Activated naive CD8-positive, alpha-beta T cell treated with anti-CD3 and anti-CD28 coated beads, Interleukin-2, amount 50 U/mL, for 16 hours (primary cell): ENCODE measurements at places on chromosomes 5 and 9.

DNA sequence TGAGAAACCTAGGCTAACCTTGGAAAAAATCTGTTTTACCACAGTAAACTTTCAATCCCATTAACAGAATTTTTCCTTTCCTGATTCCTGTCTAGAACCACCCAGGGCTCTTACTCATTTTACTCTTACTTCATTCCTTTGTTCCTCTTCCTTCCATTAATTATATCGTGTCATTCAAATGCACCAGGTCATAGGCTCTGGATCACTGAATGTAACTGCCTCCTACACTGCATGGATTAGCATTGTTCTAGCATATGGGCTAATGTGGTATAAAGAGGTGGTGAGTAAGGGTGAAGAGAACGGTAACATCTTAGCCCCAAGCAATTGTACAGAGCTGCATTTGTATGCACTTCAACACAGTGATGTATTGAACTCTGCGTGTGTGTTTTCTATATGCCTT lies 49.5 kb upstream of the SPINK5 start:
- no peak for DNase-seq

DNA sequence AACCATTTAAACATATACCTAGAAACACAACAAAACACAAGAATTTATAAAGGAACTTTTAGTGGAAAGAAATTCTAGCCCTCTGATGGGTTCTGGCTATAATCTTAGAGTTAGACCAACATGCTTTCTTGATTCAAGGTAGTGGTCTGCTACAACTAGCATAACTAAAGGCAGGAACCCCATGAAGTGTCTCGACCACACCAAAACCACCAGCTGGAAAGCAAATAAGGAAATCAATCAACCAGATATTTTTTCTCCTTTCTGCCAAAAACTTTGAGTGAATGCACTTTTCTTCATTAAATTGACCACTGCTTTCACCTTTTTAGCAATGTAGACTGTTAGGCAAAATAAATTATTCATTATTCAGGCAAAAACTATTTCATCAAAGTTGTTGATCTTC lies 346.4 kb downstream of the EBF1 start:
- no peak for DNase-seq

DNA sequence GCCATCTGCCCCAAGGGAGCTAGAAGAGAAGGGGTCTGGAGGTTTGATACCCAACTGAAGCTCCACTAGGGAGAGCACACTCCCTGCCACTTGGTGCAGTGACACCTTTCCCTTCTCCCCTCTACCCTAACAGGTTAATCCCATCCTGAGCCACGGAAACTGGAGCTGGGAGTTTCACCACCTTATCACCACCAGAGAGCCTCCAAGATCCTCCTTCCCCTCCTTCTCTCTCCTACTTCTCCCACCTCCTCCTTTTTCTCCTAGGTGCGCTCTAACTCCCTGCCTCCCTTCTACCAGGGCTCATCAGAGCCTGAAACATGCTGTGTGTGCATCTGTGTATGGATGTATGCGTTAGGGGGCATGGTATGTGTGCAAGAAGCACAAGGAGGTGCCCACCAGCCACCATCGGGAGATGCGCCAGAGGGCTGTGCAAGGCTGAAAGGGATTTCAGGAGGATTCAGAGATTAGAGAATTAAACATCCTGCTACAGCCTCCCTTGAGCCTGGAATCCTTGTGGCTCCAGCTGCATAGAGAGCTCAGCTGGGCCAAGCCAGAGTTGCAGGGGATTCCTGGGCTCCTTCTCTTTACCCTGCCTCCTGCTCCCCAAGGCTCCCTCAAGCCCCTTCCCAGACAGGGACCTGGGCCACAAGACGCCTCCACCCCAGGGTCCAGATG lies 89.8 kb downstream of the PCDH1 start:
- DNase-seq = no peak

- DNase-seq = no peak
Measured at GRCh38 chr9:109557481-109557880, 59.4 kb upstream of the PTPN3 start.

DNA sequence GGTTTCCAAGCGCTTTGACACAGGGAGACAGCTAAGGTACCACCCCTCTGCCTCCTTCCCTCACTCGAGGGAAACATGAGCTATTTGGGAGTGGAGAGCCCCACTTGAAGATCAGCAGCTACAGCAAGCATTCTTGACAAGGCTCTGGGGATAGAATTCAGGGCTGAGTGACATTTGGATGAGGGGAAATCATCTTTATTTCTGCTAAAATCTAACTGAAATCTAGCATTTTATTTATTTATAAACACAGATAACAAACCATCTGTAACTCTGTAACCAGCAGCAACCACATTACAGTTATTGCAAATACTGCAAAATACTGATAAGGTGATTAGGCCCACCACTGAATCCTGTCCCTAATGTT lies 22.4 kb downstream of the RNF130 start:
- DNase-seq = no peak

- DNase-seq = no peak
Measured at GRCh38 chr5:15220642-15221173, 279.3 kb upstream of the FBXL7 start.

- no peak for DNase-seq
Measured at GRCh38 chr9:134493461-134494272, 147.9 kb upstream of the COL5A1 start.

DNA sequence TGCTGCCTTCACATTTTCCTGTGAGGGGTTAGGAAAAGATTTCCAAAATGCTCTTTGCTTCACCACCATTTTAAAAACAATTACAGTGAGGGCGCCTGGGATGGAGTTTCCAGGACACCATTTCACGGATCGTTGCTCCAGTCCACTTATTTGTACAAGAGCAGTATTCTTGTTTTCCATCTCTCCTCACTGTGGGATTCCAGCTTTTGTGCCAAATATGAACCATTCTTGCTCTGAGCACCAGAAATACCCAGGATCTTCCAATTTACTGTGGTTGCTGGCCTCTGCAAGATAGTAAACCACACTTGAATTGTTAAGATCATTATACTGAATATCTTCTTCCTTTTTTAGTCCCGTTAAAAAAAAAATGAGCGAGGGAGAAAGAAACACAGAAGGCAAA lies 899.5 kb downstream of the TLE1 start:
- DNase-seq = no peak

GRCh38 chr5:57316798-57317327 lies 143.0 kb downstream of the GPBP1 start:
- no peak for DNase-seq

DNA sequence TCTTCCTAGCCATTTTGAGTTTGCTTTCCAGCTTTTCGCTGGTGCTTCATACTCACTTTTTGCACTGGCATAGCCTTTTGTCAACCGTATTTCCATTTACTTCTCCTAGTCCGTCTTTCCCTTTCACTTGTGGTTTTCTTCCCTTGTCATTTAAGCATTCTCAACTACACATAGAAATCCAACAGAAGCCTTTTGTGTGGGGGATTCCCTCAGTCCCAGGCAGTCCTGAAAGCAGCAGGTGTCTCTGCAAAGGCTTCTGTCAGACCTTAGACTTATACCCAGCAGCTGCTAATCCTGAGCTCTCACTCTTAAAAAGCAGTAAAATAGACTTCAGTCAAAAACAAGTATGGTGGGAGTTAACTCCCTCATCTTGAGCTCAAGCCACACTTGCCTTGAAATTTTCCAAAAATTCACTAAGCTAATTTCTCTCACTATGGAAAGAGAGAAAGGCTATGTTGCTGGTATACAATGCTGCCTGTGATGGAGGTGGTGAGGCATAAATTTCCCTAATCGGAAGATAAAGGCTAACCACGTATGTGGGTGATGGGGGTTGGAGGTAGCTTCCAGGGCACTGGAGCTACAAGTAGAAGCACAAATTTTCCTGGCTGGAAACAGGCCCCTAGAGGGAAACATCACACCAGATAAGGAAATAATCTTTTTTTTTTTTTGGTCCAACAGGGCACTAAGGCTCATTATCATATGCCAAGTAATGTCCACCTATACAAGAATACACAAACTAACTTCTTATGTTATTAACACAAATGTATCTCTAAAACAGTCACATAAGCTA lies 34.8 kb upstream of the IFNK start:
- no peak for DNase-seq

GRCh38 chr9:69937360-69937759 lies 106.3 kb upstream of the MAMDC2 start:
- no peak for DNase-seq

GRCh38 chr9:129042016-129042415 lies 5.6 kb downstream of the MIGA2 start:
- DNase-seq = no peak

- DNase-seq = no peak
Measured at GRCh38 chr9:93884808-93885207, 70.3 kb downstream of the BARX1 start.

DNA sequence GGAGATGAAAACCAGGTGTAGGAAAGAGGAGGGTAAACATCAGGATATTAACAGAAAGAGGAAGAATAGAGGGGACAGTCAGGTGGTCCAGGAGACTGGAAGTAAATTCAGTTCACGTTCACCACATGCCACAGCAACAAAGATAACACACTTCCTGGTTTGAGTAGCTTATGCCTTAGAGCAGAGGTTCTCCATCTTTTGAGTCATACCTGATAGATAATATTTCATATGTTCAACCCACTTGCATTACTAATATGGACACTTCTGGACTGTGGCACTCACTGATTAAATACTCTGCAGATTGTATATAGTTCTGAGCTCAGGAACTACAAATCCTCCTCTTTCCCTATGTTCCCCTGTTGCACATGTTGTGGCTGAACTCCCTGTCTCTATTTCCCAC lies 179.9 kb upstream of the NR3C1 start:
- DNase-seq = no peak

DNA sequence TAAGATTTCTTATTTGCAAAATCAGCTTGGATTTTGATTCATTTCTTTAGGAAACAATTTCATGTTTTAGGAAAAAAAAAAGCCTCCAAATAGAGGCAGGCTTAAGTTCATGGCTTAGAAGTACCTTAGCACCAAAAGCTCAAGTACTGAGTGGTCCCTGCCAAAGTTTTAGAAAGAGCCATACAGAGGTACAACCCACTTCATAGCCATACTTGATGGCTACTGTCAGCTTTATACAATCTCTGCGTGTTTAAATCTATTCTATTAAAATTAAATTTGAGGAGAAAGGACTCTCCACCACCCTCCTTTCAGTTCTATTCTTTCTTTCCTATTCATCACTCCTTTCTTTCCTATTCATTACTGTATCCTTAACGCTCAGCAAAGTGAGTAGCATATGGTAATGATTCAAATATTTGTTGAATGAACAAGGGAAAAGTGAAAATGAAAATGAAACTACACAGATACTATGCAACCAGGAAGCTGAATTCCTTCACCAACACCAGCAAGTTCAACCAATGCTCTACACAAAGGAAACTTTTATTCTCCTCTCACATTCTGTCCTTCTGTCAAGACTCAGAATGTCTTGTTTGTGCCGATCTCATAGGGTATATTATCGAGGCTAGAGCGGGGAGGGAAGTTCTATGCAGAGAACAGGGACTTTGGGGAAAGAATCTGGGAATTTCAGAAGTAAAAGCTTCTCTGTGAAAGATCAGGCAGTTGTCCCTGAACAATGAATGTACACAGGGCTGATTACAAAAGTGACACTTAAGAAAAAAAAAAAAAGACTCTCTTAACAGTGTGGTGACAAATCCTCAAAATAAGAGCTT lies 138.6 kb upstream of the SPEF2 start:
- DNase-seq = no peak

DNA sequence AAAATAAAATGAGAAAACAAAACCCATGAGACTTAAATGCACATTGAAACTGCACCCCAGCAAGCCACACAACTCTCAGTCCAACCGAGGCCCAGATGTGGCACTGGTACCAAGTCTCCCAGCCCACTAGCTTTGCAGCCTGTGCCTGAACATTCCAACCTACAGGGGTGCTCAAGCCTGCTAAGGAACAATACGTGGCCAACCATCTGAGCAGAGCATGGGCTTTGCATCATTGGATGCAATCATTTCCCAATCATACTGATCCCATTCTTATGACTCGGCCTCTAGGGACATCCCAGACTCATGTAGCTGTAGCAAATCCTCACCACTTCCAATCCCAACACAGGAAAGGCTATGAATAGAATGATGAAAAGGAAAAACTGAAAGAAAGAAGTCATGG lies 297.2 kb downstream of the SPOCK1 start:
- no peak for DNase-seq

DNA sequence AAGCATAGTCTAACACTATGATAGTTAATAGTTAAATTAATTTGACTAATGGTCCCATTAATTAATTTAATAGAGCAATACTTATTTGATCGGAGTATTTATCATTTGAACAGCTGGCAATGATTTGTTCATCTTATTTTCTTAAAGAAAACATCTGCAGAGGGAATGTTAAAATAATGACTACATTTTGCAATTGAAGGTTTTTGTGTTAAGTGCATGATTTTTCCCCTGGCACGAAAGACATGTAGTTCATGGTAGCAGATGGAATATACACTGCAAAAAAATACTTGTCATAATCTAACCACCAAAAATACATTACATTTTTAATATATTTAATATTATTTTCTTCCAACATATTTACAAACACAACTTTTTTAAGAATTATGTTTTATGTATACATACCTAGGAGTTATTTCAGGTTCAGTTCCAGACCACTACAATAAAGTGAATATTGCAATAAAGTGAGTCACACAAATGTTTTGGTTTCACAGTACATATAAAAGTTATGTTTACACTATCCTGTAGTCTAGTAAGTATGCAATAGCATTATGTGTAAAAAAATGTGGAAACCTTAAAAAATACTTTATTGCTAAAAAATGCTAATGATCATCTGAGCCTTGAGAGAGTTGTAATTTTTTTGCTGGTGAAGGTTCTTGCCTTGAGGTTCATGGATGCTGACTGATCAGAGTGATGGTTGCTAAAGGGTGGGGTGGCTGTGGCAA lies 292.6 kb upstream of the DAB2 start:
- no peak for DNase-seq

- DNase-seq = no peak
Measured at GRCh38 chr9:133825555-133826218, 87.5 kb upstream of the SARDH start.

DNA sequence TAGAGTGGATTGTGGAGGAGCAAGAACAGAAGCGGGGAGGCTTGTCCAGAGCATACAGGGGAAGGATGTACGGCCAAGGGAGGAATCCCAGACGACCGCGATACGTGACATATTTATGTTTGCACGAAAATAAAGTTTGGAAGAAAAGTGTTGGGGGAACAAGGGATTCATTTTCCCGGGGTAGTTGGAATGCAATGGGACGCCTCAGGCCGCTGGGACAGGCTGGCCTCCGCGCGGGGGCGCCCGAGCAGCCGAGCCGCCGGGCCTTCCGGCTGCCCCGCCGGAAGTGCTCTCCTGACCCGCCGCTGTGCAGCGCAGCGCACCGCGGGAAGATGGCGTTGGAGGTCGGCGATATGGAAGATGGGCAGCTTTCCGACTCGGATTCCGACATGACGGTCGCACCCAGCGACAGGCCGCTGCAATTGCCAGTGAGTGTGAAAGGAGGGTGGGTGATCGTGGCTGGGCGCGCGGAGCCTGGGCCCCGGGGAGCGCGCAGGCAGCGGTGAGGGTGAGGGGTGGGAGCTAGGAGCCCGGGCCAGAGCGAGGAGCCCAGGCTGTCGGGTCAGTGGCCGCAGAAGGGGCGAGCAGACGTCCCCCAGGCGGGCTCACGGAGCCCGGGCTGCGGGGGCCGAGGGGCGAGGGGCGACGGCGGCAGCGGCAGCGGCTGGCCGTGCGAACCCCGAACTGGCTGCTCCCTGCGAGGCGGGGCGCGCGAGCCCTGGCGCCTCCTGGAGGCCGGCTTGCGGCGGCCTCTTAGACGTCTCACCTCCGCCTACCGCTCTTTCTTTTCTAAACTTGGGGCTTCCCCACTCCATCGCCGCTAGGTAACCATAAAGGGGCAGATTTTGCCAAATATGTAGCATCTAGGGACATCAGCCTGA lies at the start of gene PHAX:
Gene PHAX (plus strand): TSS at position 317 of the 881 bp plus-strand sequence. CDS start 16 bp downstream, at position 333.
- DNase-seq = peak; percentile 37

GRCh38 chr5:172646716-172647285 lies 5.7 kb downstream of the NEURL1B start:
- DNase-seq = no peak
